ENCODE measurements at places on chromosomes 1 and 21.

GRCh38 chr1:78005755-78006154 lies 1.0 kb downstream of the DNAJB4 start:
- DNase-seq: no peak

GRCh38 chr1:244614113-244614836 lies 38.7 kb upstream of the DESI2 start:
- no peak for DNase-seq

DNA sequence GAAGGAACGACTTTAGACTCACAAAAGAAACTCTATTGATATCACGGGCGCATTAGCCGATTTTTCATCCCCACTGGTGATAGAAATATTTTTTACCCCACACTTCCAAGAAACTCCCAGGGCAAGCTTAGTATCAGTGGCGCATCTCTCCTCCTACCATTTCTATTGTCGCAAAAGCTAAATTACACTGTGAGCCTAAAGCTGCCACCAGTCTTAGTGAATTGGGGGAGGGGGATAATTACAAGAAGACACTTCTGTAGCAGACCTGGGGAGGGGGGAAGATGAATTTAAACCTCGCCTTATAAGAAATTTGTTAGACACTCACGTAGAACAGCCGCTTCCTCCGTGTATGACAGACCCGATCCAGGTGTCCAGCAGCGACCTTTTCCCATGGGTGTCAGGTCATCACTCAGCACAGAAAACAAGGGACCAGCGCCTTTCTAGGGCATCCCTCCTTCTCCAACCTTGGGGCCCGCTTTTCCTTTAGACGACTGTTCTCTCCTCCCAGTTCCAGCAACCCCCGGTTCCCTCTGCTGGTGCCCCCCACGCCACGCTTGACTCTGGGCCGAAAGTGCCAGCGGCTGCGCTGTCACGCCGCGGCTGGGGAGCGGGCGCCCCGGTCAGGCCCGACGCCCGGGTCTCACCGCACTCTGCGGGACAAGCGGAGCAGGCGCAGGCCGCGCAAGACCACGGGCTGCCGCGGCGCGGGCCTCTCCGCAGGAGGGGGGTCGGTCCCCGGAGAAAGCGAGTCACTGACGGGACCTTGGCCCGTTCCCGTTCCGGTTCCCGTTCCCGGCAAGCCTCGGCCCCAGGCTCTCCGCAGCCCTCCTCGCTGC lies 821 bp downstream of the PHC2 start:
- DNase-seq: no peak

DNA sequence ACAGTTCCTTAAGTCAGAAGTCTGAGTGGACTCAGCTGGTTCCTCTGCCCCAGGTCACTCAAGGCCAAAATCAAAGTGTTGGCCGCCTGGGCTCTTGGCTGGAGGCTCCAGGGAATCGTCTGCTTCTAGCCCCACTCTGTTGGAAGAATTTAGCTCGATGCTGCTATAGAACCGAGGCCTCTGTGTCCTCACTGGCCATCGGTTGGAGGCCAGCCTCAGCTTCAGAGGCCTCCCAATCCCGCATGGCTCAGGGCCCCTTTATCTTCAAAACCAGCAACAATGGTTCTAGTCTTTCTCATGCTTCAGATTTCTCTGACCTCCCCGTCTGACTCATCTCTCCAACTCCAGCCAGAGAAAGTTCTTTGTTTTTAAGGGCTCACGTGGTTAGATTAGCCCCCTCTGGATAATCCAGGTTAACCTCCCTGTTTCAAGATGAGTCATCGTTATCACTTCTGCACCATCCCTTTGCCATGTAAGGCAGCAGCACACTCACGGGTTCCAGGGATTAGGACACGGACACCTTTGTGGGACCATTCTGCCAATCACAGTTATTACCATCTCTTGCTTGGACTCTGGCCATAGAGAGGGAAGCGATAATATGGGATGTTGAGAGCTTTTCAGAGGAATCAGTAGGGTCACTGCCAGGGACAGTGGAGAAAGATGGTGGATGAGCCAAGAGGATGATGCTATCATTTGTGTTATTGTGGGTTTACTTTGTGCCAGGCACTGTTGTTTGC lies 13.6 kb downstream of the FHAD1 start:
- no peak for DNase-seq

DNA sequence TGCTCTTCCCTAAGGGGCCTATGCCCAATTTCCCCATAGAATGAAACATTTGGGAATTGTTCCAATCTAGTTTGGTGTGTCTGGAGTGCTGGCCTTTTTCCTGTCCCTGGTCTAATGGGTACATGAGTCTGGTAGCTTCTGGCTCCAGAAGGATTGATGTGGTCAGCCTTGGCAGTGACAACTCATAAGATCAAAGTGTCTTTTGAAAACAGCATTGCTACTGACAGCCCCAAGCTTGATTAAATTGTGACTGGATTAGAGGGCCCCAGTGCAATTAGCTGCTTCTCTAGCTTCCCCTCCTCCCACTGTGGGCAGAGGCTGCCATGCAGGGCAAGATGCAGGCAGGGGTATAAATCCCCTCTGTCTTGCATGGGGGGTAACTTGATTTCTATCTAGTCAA lies 130.9 kb downstream of the UCK2 start:
- no peak for DNase-seq

GRCh38 chr1:170213596-170213995 lies 67.8 kb downstream of the NTMT2 start:
- no peak for DNase-seq

DNA sequence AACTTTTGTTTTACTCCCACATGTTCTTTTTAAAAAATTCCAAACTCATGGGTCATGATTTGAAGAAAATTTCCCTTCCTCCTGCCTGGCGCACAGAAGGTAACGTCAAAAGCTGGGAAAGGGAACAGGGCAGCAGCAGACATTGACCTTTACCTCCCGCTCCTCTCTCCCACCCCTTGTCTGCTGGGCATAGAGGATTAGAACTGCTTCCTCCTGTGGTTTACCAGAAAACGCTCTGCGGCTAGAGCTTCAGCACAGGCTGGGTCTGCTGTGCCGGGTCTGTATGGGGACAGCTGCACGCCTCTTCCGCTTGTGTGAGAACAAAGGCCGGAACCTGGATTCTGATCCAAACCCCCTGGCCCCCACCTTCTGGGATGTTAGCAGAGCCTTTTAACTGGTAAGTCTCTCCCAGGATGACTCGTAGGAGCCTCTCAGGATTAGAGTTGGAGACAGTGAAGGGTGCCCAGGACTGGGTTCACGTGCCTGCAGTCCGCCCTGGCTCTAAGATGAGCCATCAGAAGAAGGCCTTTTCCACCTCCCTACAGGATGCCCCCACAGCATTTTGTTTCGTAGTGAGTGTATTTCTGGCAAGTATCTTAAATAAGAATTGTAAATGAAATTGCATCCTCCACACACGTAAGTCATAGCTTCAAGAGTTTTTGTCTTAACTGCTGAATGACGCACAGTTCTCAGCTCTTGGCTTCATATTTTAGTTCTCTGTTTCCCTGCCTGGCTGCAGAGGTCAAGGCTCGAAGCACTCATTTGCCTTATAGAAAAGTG lies 5.2 kb downstream of the H6PD start:
- no peak for DNase-seq

- DNase-seq: no peak
These were observed 37.2 kb upstream of the ACOT11 start for GRCh38 chr1:54510715-54511270.

DNA sequence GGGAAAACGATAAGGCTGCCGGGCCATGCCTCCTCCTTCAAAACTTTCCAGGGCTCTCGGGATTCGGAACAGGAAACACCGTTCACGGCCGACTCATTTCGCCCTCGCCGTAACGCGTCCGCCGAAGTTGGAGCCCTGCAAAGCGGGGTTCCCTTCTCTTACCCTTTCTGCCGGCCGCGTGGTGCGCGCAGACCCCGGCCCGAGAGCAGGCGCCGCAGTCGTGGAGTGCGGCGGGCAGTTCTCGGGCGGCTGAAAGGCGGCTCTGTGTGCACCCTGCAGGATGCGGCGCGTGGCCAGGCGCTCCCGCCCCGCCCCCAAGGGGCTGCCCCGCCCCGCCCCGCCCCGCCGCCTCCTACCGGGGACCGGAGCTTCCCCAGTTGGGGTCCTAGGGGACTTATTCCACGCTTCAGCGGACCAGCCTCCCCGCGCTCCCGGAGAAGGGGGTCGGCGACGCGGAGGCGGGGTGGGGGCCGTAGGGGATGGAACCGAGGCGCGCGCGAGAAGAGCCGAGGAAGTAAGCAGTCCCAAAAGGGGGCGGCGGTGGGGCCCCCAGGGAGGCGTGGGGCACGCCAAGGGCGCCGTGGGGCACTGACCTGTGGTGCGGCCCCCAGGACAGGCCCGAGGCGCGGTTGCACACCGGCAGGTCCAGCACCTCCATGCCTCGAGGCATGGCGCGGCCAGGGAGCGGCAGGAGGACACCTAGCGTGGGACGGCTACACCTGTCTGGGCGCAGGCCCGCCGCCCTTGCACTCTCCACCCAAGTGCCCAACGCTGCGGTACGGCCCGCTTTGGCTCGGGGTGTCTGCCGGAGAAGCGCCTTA lies at the start of gene MCOLN2:
Gene MCOLN2 (minus strand): TSS at position 268 of the 821 bp plus-strand sequence. CDS start 241 bp downstream, at position 27.
- DNase-seq: no peak

DNA sequence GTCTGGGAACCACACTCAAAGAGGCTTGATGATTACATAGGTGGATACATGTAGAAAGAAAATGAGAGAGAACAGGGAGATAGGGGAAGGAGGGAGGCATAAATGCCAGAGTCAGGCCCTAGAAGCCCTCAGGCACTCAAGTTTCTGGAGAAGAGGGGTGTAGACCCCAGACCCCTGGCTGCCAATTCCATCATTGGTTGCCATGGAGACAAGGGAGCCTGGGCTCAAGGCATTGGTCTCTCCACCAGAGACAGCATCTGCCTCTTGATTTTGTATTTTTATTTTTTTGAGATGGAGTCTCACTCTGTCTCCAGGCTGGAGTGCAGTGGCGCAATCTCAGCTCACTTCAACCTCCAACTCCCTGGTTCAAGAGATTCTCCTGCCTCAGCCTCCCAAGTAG lies 114.3 kb upstream of the GRIK3 start:
- DNase-seq: no peak

DNA sequence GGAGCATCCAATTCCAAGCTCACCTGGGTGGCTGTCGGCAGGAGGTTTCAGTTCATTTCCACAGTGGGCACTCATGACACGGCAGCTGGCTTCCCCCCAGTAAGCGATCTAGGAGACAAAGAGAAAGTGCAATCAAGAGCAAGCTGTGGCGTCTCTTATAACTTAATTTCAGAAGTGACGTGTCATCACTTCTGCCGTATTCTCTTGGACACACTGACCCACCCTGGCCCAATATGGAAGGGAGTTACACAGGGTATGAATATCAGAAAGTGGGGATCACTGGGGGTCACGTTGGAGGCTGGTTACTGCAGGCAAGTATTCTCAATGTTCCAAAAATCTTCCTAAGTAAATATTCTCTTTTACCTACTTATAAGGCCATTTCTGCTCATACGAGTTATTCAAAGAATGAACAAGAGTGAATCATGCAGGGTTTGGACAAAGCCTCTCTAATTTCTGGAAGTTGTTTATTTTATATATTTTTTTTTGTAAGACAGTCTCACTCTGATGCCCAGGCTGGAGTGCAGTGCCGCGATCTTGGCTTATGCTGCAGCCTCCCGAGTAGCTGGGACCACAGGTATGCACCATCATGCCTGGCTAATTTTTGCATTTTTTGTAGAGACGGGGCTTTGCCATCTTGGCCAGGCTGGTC lies 46.5 kb upstream of the GREM2 start:
- DNase-seq: no peak

- no peak for DNase-seq
These were observed 19.7 kb downstream of the AXDND1 start for GRCh38 chr1:179385510-179385909.

GRCh38 chr1:78440381-78440793 lies 50.4 kb upstream of the PTGFR start:
- no peak for DNase-seq

- no peak for DNase-seq
These were observed 31.6 kb downstream of the IGSF5 start for GRCh38 chr21:39776589-39776988.

- DNase-seq: no peak
These were observed 61.6 kb upstream of the PRDX6 start for GRCh38 chr1:173415490-173415889.

DNA sequence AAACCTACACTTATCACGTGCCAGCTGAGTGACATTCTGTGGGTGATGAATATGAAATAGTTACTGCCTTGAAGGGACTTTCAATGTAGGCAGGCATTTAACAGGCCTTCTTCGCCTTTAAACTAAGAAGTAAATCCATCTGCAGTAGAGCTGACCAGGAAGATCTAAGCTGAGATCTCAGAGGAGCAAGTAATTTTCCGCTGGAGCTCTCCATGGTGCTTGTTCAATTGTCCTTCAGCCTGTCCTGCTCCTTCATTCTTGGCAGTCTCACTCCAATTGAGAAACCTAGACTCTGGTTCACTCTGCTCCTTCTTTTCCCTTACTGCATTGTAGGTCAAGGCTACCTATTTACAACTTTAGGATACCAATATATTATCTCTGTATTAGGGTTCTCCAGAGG lies 183.5 kb downstream of the HMCN1 start:
- DNase-seq: no peak

DNA sequence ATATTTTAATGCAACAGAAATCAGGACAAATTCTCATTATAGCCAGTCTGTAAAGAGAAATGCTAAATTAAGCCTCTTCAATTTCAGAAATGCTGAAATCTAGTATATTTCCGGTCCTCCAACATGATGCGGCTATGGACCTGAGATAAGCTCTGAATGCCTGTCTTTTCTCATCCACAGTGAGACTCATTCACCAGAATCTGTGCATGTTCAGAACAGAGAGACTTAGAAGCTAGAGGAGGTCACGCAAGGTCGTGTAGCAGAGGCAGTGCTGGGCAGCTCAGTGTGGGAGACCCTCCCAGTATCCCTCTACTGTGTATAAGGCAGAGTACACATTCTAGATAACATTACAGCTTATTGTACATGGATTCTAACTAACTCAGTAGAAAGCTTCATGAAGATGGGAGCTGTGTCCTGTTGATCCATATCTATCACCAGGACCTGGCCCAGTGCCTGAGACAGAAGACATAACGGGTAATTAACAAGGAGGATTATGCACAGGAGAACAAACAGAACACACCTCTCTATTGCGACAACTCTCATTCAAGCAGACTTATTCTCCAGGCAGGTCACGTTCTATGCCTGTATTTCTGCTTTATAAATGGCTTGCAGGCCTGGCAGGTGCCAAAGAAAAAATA lies 97.0 kb upstream of the COA6 start:
- DNase-seq: no peak

DNA sequence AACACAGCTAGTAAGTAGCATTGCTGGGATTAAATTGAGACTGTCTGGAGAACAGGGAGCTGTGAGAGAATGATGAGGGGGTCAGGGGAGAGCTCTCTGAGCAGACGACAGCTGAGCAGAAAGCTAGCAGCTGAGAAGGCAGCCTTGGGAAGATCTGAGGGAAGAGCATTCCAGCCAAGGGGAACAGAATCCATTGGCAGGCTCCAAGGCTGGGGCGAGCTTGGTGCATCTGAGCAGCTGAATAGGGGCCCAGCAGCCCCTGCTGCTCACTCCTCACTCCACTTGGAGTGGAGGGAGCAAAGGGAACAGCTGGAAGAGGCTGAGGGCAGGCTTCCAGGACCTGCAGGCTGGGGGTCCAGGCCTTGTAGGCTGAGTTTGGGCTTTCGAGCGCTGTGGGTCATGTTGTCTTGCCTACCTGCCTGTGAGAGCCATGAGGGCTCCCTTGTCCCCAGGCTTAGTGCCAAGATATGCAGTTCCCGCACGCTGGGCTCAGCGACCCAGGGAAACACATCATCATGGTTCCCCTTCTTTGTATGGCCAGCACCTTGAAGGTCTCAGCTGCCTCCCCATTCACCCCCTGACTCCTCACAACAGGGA lies 10.5 kb downstream of the ACOT11 start:
- no peak for DNase-seq

Measured in GOT3 (cell line).